HuH-7.5 (cell line): ENCODE measurements at places on chromosomes 7 and 10.

GRCh38 chr7:131354390-131354789, 26.7 kb downstream of the MKLN1 start:
- DNase-seq, result no peak

GRCh38 chr7:41656366-41656765, 46.5 kb downstream of the INHBA start:
- DNase-seq, result no peak

DNA sequence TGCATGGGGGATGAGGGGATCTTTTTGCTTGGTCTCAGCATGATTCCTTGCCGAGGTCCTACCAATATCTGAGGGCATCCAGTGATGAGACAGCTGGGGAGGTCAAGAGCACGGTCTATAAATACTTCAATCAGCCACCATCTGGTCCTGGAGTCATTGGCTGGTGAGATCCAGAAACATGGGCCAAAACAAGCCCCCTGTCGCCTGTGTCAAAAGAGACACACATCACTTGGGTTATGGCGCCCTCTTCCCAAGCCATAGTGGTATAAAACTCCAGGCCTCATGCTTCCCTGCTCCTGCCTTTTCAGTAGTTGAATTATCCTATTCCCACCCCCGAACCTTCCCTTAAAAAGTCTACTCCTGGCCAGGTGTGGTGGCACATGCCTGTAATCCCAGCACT, 60.9 kb downstream of the SLC35B4 start:
- no peak for DNase-seq

- DNase-seq, result peak; percentile 8
These were observed 1247.8 kb downstream of the GATA3 start for GRCh38 chr10:9302140-9302746.

DNA sequence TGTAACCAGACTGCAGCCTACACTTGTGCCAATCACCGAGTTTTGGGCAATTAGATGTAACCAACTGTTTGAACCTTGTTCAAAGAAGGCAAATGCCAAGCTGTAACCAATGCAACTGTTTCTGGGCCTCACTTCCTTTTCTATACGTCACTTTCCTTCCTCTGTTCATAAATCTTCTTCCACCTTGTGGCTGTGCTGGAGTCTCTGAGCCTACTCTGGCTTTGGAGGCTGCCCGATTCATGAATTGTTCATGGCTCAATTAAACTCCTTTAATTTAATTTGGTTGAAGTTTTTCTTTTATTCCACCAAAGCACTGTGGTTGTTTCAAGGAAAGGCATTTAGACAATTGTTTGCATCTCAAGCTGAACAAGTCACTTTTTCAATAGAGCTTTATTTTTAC, 43.5 kb upstream of the UCN3 start:
- no peak for DNase-seq

GRCh38 chr10:113958631-113959382, 84.9 kb upstream of the ADRB1 start:
- peak; percentile 43 for DNase-seq

DNA sequence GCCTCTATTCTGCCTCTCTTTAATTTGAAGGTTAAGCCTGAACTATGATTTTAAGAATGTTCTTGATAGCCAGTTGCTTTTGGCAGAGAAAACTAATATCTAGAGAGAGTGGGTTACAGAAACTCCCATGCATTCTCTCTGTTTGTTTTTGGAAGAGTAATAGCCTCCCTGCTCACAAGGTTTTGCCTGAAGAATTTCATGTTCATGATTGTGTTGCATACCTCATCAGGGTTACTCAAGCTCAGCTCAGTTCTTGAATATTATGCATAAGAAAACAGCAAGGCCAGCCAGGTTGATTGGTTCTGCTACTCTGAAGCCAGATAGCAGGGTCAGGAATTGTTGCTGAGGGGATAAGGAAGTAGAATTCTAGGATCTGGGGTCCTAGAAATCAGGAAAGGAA, 137.4 kb downstream of the MDFIC start:
- DNase-seq, result no peak

DNA sequence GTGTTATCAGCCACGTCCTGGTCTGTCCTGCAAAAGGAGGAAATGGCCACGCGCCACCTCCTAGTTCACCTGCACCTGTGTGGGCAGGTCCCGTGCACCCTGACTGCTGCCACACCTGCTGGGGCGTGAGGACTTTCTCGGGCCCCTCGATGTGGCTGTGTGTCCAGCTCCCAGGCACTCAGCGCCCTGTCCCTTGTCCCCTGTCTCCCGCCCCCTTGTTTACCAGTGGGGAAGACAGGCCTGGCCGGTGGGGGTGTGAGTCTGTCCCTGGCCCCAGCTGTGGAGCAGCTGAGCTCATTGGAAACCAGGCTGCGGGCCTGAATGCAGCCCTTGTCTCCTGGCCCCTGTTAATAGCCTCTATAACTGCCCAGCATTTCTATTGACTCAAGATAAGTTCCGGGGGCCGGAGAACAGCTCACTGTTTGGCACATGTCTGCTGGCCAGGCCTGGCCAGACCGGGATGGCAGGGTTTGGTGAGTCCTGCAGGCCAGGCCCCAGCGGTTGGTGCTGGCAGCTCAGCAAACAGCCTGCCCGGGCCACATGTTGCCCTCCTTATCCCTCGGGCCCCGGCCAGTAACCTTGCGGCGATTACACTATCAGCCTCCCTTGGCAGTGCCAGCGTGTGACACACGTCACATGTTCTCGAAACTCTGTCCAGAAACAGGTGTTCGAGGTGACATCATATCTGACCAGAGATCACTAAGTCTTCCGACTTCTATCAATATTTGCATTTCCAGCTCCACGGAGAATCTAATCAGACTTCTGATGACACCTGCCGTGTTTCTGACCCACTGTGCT, 52.1 kb downstream of the FOXL3 start:
- DNase-seq, result peak; percentile 80

- no peak for DNase-seq
These were observed 89.6 kb downstream of the ITIH5 start for GRCh38 chr10:7577176-7577575.

- no peak for DNase-seq
These were observed 77.8 kb upstream of the TNRC18 start for GRCh38 chr7:5501465-5501864.

DNA sequence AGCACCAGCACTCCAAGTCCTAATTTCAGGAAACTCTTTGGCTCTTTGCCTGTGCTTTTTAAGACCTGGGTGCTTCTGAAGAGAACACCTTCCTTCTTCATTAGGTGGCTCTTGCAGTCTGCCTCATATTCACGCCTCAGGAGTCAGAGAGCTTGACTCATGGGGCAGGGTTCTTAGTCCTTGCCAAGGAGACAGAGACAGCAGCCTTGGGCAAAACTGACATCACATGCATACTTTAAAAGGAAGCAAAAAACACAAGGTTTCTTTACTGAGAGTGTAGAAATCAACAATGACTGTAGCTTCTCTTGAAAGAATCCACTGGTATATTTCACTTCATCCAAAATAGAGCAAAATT, 780.6 kb downstream of the INHBA start:
- no peak for DNase-seq

DNA sequence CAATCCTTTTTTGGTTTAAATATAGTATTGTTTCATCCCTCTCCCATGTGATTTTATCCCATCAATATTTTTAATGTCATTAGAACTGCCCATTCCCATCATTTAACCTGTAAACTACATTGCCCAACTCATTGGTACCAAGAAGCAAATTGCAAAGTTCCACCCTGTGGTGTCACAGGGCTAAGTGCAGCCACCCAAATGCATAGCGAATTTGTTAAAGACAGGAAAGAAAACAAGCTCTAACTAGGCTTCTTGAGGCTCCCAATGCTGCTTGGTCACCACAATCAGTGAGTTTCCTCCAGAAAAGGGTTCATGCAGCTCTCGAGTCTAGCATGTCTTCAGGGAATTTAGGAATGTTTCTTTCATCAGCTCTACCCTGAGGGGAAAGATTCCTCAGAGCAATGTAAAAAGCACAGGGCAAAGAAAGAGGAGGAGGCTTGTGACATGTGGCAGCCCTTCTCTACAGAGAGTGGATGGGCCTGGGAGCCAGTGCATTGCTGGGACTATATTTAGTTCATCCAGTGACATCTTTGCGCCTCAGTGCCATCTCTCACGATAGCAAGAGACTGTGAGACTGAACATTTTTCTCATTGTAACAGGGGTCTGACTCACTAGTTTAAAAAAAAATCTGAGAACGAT, 58.1 kb downstream of the CAV1 start:
- no peak for DNase-seq

- peak; percentile 78 for DNase-seq
These were observed 64.3 kb downstream of the PDGFA start for GRCh38 chr7:455110-455928.

GRCh38 chr7:135929249-135929648, 47.9 kb downstream of the MTPN start:
- no peak for DNase-seq

- DNase-seq, result peak; percentile 54
These were observed 523 bp upstream of the CDH23 start for GRCh38 chr10:71396084-71396710.

DNA sequence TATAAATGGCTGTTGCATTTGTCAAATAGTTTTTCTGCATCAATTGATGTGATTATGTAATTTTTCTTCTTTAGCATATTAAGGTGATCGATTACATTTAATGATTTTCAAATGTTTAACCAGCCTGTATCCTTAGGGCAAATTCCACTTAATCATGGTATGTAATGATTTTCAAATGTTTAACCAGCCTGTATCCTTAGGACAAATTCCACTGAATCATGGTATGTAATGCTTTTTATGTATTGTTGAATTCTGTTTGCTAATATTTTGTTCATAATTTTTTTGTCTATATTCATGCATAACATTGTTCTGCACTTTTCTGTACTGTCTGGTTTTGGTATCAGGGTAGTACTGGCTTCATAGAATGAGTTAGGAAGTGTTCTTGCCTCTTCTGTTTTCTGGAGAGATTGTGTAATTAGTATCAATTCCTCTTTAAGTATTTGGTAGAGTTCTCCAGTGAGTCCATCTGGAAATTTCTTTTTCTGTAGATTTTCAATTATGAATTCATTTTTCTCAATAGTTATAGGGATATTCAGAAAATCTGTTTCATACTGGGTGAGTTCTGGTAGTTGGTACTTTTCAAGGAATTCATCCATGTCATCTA, 393.2 kb upstream of the FOXK1 start:
- no peak for DNase-seq

DNA sequence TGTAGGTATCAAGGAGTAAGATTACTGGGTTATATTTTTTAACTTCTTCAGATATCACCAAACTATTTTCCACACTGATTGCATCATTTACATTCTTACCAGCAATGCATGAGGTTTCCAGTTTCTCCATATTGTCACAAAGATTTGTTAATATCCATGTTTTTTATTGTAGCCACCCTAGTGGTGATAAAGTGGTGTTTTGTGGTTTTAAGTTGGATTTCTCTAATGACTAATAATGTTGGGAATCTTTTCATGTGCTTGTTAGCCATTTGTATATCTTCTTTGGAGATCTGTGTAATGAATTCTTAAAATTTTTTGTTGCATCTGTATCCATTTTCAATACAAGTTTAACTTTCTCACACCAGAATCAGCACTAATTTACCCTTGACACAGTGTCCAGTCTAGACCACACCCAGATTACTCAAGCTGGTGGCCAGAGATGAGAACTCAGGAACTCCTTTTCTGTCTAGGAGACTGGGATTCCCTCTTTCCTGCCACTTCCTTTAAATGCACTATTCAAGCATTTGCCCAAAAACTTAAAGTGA, 67.0 kb upstream of the PLXDC2 start:
- no peak for DNase-seq

GRCh38 chr10:46308666-46309450, 22.1 kb downstream of the ANTXRL start:
- no peak for DNase-seq

DNA sequence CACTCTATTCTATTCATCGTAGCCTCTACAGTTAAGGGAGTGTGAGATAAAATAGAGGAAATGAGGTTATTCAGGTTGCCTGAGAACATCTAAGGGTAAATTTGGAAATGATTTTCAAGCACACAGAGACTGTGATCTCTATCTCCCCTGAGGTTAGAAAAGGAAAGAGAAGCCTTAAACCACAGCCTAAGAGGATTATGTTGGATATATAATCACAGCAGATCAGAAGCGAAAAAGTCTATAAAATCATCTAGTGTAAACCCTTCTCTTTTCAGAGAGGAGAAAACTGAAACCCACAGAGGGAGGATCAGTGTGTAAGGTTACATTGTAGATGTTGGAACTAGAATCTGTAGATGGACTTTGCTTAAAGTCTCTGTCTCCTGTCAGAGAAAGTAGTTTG, 90.6 kb upstream of the SEMA3E start:
- DNase-seq, result no peak

DNA sequence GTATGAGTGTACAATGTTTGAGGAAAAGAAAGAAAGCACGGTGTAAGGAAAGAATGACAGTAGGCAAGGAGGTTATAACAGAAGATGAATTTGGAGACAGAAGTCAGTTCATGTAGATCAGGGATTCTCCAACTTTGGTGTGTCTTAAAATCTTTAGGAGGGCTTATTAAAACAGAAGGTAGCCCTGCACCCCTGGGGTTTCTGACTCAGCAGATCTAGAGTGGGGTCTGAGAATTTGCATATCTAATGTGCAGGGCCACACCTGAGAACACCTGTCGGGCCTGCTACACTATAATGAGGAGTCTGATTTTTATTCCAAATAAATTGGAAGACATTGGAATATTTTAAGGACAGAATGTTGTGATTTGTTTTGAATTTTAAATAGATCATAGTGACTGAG, 120.6 kb downstream of the RNF133 start:
- DNase-seq, result no peak

- no peak for DNase-seq
These were observed 35.3 kb downstream of the VSTM4 start for GRCh38 chr10:49080071-49080470.

DNA sequence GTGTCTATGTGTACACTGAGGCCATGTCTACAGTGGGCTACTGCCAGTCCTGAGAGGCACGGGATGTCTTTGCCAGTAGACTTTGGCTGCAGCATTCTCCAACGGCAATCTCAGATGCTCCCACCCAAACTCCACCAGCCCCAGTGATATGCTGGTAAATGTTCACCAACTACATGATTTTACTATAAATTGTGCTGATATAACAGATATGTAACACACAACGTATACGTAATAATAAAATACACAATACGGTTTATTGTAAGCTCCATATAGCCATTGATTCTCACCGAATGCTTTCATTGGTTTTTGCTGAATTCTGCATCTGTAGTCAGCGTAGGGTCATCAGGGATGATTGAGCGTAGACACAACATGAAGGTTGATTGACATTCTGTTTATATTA, 47.3 kb upstream of the C7orf33 start:
- DNase-seq, result no peak

- DNase-seq, result no peak
These were observed 92.9 kb downstream of the SRPK2 start for GRCh38 chr7:105295596-105296352.

- no peak for DNase-seq
These were observed 1128.5 kb downstream of the TYW1 start for GRCh38 chr7:68125168-68125567.

- no peak for DNase-seq
These were observed 2.0 kb downstream of the AGAP3 start for GRCh38 chr7:151088019-151088855.
